ENCODE measurements at places on chromosomes 3 and 15.

DNA sequence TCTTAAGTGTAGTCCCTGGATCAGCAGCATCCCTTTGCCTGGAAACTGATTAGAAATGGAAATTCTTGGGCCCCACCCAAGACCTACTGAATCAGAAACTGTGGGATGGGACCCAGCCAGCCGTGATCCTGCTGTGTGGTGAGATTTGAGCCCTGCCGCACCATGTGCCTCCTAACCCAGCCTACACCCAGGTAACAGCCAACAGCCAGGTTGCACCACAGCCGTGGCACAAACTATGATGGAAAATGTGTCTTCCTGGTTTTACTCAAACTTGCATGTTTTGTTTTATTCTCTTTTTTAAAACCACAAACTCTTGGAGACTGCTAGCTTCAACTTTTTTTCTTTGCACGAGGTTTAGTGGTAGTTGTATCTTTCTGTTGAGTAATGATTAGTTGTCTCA lies 2.6 kb downstream of the LIMD1 start:
- DNase-seq, result peak; percentile 16

DNA sequence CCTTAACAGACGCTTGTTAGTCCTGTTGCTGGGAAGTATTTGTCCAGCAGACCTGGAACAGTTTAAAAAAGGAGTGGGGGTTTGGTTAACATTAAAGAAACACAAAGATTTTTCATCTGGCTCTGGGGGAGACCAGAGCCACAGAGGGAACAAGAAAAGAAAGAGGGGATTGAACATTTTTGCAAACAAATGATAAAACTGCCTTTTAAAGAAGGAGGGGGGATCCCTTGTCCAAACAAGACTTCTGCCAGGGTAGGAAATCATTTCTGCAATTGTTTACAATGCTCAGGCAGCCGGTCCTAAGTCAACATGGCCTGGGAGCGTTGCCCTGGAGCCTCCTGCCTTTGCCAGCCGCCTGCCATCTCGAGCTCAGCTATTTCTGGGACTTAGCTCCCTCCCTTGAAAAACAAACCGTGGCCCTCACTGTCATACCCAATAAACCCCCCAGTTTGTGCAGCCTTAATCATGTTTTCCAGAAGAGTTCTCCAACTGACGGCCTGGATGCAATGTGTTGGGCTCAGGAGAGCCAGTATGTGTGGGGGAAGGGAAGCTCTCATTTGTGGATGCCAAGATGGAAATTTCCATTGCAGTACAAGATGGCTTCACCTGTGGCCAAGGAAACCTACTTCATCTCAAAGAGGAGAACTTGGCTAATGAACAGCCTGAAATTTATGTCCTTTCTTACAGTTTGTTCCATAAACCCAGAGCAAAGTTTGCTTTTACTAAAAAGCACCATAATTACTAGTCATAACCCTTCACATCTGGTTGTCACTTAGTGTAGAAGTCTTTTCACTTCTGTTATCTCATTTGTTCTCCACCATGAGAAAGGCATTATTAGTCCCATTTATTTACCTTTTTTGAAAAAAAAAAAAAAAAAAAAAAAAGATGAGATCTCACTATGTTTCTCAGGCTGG lies 75.9 kb upstream of the RNU6-1 start:
- no peak for DNase-seq

- DNase-seq, result no peak
These were observed 353.0 kb upstream of the RORA start for GRCh38 chr15:61582092-61582491.

- no peak for DNase-seq
These were observed 17.5 kb upstream of the POC1A start for GRCh38 chr3:52171514-52172261.

- no peak for DNase-seq
These were observed 161.2 kb downstream of the FRMD5 start for GRCh38 chr15:44033894-44034293.

DNA sequence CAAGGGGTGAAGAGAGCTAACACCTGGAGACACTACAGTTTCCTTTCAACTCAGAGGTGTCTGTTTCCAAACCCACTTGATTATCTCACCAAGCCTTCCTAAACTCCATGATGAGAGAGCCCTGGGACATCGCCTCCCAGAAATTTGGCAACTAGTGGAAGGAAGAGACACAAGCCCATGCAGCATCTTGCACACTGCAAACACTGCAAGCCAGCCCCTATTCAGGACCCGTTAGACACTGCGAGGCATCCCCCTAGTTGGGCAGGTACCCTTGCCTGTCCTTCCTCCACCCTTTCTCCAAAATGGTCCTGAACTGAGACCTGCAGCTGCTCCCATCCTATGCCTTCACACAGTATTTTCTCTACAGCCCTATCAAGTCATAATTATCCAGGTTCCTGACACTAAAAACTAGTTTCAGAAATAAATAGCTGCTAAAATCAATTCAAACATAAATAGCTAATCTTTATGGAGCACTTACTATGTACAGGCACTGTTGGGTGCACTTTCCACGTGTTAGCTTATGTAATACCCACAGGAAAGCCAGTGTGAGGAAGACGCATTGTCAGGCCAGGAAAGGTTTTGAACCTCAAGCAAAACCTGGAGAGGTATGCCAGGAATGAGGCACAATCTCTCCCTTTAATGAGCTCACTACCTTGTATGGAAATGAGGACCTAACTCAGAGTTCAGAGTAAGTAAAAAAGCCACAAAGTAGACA lies 2.8 kb downstream of the MAGI1 start:
- DNase-seq, result no peak

DNA sequence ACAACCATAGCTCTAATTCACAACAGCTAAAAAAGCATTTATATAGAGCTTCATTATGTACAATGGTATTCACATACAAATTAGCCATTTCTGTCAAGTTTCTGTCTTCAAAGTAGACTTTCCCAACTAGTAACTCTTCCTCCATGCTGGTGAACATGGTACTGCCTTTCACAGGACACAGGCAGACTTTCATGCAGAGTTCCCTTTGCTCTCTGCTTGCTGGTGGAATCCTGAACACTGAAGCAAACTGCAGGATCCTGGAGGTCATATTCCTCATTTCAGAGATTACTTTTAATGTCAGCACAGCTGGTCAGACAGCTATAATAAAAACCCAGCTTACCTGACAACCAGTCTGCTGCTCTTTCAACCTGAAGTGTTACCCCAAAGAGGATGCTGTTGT lies 53.6 kb downstream of the TASOR start:
- DNase-seq, result no peak

DNA sequence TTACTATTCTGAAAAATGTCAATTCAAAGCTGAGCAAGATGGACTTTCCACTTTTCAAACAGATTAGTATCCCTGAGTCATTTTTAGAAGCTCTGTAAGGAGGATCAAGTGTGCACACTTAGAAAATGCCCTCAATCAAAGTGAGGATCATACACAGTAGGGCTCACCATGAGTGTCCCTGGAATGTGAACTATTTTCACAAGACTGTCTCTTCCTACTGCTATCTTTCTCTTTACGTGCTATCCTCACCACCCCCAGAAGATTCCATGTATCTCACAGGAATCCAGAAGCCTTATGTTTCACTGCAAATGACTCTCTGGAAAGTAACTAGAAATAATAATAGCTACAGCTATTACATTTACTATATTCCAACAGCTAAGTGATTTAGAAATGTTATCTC lies 349.9 kb upstream of the TGFBR2 start:
- no peak for DNase-seq

- DNase-seq, result no peak
These were observed 3.7 kb downstream of the PBRM1 start for GRCh38 chr3:52682016-52682415.

GRCh38 chr3:56477646-56478045 lies 9.4 kb upstream of the ERC2 start:
- no peak for DNase-seq

- peak; percentile 8 for DNase-seq
These were observed 5.5 kb upstream of the CFAP100 start for GRCh38 chr3:126389112-126389793.

GRCh38 chr15:40470423-40471104 lies at the start of gene CHST14:
TSS of gene CHST14 (plus strand) at chr15:40470984. CDS start at chr15:40471214, 230 bp downstream.
- peak; percentile 60 for DNase-seq

- no peak for DNase-seq
These were observed 66.6 kb downstream of the DUT start for GRCh38 chr15:48397841-48398240.

GRCh38 chr3:23711916-23712494 lies 93.8 kb upstream of the UBE2E1 start:
- no peak for DNase-seq

GRCh38 chr3:186512570-186513302 lies 31.4 kb downstream of the CRYGS start:
- no peak for DNase-seq

Measured in stimulated activated CD4-positive, alpha-beta T cell treated with anti-CD3 and anti-CD28 coated beads, Interleukin-1b, Interleukin-23, amount 100 ng/mL, for 4 hours (primary cell).